Urinary bladder (tissue), 4 donors: ENCODE measurements at places on chromosomes 13 and 19.

GRCh38 chr13:33081666-33082065, 65.4 kb downstream of the KL start:
- DNase-seq: no peak

GRCh38 chr13:53343361-53343744, 314.7 kb downstream of the OLFM4 start:
- no peak for DNase-seq

- no peak for DNase-seq
Observed at GRCh38 chr13:72805676-72806346, 23.9 kb downstream of the PIBF1 start.

GRCh38 chr13:59663707-59664106, 500.0 kb downstream of the DIAPH3 start:
- DNase-seq: no peak

GRCh38 chr13:23979361-23980159, 82.3 kb upstream of the C1QTNF9B start:
- DNase-seq: no peak

DNA sequence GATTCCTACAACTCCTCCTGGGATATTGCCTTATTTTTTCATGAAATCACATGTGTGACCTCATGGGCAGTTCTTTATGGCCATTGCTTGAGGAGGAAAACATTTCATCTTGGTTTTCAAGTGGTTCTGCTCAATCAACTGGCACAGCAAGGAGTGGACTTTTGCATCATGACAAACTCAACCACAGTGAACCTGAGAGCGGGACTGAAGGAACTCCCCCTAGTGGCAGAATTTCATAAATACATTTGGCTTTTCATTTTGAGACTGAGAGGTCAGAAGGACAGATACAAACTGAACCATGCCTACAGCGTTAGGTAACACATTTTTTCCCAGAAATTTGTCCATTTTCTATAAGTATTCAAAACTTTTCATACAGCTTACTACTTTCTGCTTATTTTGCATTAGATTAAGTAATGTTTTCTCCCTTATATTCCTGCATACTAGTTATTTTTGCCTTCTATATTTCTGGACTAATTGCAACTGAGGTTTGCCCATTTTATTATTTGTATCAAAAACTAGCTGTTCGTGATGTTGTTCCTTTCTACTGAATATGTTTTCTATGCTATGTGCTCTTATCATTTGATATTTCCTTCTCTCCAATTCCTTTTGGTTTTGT, 13.4 kb upstream of the SIGLEC12 start:
- no peak for DNase-seq

- no peak for DNase-seq
Observed at GRCh38 chr13:73450583-73450982, 391.8 kb downstream of the KLF5 start.

GRCh38 chr19:57682226-57682766, 519 bp downstream of the ZNF551 start:
- DNase-seq: no peak

- no peak for DNase-seq
Observed at GRCh38 chr19:47560999-47561398, 11.9 kb downstream of the ZNF541 start.

GRCh38 chr13:99220199-99220935, 19.7 kb downstream of the UBAC2 start:
- no peak for DNase-seq

DNA sequence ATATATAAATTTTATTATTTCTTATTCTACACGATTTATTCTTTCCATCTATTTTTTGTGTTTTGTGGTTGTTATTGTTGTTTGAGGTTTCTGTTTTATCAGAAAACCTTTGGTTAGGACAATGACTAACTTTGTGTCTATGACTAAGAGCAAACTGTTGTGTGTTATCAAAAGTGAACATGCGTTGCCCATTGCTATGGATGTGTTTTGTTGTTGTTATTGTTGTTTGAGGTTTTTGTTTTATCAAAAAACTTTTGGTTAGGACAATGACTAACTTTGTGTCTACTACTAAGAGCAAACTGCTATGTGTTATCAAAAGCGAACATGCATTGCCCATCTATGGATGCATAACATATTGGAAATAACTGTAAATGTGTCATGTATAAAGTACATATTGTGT, 692.3 kb downstream of the SLITRK1 start:
- no peak for DNase-seq

- DNase-seq: peak; percentile 62
Observed at GRCh38 chr19:12611361-12611699, 610 bp downstream of the ZNF791 start.

DNA sequence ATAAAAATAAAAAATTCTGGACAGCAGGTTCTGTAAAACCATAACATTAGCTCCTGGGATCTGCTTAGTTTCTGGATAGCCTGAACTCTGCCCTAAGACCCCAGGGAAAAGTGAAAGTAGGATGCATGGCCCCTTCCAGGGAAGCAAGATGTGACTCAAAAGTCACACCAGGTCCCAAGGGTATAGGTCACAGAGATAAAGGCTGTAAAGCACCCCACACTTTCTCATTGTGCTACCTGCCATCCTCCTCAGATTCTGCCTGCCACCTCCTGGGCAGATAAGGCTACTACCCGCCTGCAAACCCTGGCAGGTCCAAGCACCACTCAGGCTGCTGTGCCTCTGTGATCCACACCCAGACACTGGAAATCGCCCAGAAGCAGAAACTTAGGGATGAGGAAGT, 20.6 kb downstream of the FFAR2 start:
- DNase-seq: no peak

GRCh38 chr19:5881543-5882299, 11.4 kb upstream of the FUT5 start:
- no peak for DNase-seq

GRCh38 chr13:95608640-95609323, 35.7 kb downstream of the DZIP1 start:
- no peak for DNase-seq

DNA sequence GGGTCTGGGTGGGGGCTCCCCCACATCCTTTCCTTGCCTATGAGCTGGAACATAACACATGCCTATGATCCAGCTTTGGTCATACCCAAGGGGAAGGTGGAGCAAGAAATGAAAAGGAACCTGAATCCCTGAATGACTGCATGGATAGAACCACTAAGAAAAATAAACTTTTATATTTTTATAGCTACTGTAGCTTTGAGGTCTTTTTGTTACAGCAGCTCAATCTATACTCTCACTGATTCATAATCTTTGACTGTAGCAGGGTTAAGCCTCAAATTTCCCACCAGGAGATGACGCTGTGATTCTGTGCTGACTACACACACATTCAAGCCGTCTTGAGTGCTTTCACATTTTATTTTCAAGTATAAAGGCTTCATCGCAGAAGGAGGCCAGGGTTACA, 8.8 kb downstream of the PALM3 start:
- DNase-seq: no peak

DNA sequence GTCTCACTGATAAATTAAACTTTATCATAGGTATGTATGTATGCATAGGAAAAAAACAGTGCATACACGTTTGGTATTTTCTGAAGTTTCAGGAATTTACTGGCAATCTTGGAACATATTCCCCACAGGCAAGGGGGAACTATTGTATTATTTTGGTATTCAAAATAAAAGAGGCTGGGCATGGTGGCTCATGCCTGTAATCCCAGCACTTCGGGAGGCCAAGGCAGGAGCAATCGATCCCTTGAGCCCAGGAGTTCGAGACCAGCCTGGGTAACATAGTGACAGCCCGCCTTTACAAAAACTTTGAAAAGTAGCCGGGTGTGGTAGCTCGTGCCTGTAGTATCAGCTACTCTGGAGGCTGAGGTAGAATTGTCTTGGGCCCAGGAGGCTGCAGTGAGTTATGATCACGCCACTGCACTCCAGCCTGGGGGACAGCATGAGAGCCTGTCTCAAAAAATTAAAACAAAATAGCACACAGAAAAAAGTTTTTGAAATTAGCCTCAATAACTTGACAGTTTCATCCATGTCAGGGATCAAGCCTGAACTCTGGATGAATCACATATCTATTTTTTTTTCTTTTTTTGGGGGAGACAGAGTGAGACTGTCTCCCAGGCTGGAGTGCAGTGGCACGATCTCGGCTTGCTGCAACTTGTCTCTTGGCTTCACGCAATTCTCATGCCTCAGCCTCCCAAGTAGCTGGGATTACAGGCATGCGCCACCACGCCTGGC, 29.1 kb upstream of the HOMER3 start:
- DNase-seq: no peak

DNA sequence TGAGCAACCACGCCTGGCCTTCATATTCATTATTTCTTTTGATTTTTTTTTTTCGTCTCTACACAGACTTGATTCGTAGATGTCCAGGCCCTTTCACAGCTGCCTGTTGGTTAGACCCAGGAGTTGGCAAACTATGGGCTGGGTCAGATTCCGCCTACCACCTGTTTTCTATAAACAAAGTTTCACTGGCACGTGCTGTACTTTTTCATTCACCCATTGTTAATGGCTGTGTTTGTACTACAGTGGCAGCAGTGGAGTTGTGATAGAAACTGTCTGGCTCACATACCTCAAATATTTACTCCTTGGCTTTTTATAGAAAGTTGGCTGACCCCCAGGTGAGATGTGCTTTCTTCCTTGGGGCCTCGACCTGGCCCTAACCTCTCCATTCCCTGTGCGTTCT, 72.9 kb upstream of the TEX29 start:
- no peak for DNase-seq
